HCT116 (cell line): ENCODE measurements at places on chromosomes 6 and 20.

GRCh38 chr6:42427871-42428270, 23.9 kb downstream of the TRERF1 start:
- H3K27ac ChIP-seq: no peak overlapping the region
- H3K36me3 ChIP-seq: no peaks in the 10 kb centered on the region
- H3K27me3 ChIP-seq: no peaks in the 10 kb centered on the region
- no peak for DNase-seq

- H3K36me3 ChIP-seq: no peaks in the 10 kb centered on the region
- no peak overlapping the region for H3K4me3 ChIP-seq
- no peak overlapping the region for H3K27ac ChIP-seq
- DNase-seq: no peak
- H3K27me3 ChIP-seq: no peaks in the 10 kb centered on the region
Measured at GRCh38 chr6:46628498-46628897, 24.1 kb downstream of the CYP39A1 start.

DNA sequence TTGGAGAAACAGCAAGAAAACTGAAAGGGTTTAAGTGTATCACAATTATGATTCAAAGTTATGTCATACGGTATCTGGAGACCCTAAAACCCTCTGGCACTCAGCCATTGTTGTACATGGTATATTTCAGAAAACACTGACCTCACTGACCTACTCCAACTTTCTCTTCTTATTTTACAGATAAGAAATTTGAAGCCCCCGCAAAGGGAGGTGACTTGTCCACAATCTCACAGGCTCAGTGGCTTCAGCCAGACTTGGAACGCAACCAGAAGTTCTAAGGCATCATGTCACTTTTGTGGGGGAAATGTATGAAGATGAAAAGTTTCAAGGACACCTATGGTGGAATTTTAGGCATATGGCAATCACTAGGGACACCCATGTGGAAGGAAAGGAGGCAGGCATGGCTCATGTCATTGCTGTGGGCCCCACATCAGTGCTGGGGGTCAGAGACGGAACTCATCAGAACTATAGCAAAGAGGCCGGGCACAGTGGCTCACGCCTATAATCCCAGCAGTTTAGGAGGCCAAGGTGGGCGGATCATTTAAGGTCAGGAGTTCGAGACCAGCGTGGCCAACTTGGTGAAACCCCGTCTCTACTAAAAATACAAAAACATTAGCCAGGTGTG, 5.2 kb upstream of the TRIB3 start:
- no peak for DNase-seq
- H3K4me3 ChIP-seq: no peak overlapping the region
- H3K27me3 ChIP-seq: no peaks in the 10 kb centered on the region
- peaks cover 65% of the 10 kb centered on the region for H3K4me1 ChIP-seq

DNA sequence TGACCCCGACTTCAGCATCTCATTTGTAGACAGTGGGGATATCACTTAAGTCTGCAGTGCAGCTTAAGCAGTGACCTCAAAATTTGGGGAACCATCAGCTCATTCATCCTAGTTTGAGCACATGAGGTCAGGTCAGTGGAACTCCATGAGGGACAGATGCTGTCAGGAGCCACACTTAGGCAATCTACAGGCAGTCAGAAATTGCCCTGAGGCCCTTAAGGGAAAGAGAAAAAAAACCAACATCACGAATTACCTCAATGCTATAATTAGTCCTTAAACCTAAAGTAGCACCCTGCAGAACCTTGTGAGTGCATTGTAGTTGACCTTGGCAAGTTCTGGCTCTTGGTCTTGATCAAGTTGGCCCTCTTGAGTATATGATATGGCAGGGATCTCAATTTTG, 21.1 kb downstream of the TMEM74B start:
- H3K4me3 ChIP-seq: no peak overlapping the region
- H3K27me3 ChIP-seq: no peaks in the 10 kb centered on the region
- no peak for DNase-seq
- H3K36me3 ChIP-seq: peaks cover 45% of the 10 kb centered on the region
- no peak overlapping the region for H3K27ac ChIP-seq

- no peak for DNase-seq
- H3K27me3 ChIP-seq: no peaks in the 10 kb centered on the region
- 0 out of 2 replicates have a peak, but pooled peaks cover 3% of the 10 kb centered on the region for H3K4me1 ChIP-seq
- no peaks in the 10 kb centered on the region for H3K36me3 ChIP-seq
- H3K4me3 ChIP-seq: no peak overlapping the region
Measured at GRCh38 chr6:111161650-111162049, 74.3 kb downstream of the SLC16A10 start.

DNA sequence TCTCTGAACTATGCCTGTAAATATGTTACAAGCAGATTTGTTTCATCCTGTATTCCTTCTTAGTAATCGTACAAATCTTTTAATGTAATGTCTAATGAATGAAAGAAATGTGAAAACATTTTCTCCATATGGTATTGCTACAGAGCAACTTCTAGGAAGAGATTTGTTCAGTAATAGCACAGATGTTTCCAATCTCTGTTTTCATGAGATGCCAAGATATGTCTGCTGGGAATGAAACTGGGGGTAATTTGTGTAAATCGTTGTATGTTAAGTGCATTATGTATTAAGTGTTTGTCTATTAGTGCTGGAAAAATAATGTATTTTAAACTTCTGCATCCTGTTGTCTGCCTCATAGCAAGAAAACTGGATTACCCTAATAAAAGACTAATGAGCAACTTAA, 722.2 kb upstream of the EYS start:
- H3K27me3 ChIP-seq: no peaks in the 10 kb centered on the region
- H3K36me3 ChIP-seq: no peaks in the 10 kb centered on the region
- no peak overlapping the region for H3K27ac ChIP-seq
- DNase-seq: no peak
- H3K4me1 ChIP-seq: no peaks in the 10 kb centered on the region
- no peak overlapping the region for H3K4me3 ChIP-seq

- DNase-seq: no peak
- no peak overlapping the region for H3K27ac ChIP-seq
- peaks cover 23% of the 10 kb centered on the region; the same call in 1 of the 2 replicates for H3K27me3 ChIP-seq
Measured at GRCh38 chr6:159168536-159169192, 536 bp upstream of the FNDC1 start.

GRCh38 chr6:5584078-5584482, 322.8 kb downstream of the FARS2 start:
- H3K4me3 ChIP-seq: no peak overlapping the region
- no peak overlapping the region for H3K27ac ChIP-seq
- no peaks in the 10 kb centered on the region for H3K27me3 ChIP-seq
- DNase-seq: no peak
- no peaks in the 10 kb centered on the region for H3K36me3 ChIP-seq
- H3K4me1 ChIP-seq: no peaks in the 10 kb centered on the region

DNA sequence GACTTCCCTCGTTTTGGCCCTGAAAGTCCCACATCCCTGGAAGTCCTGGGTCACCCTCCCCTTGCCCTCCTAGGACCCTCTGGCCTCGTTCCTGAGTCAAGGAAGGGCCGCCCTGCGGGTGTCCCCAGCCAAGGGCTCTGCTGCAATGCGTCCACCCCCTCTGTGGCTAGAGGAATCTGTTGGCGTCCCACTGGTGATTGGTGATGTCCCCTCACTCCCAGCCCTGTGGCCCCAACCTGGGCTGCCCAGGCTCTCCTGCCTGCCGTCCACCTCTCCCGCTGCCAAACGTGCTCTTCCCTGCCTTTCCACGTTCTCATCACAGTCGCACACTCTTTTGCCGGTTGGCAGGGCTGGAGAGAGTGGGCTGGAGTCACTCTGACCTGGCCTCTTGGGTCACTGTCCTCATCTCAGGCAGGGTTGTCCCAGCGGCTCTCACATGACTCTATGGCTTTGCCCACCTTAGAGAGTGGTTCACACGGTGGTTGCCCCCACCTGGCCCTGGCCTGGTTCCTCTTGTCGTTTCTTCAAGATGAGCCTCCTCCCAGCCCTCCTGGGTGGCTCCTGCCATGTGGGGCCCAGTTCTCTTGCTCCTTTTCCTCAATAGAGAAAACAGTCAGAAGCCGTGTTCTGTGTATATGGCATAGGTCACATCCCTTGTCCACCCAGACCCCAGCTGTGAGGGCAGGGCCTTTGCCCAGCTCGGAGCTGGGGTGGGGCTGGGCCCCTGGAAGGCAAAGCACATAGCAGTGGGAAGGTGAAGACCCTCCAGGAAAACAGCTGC, 100.9 kb downstream of the TMEM242 start:
- no peaks in the 10 kb centered on the region for H3K27me3 ChIP-seq
- no peak overlapping the region; the same call in 1 of the 2 replicates for H3K27ac ChIP-seq
- H3K4me3 ChIP-seq: no peak overlapping the region
- DNase-seq: no peak
- H3K4me1 ChIP-seq: peaks cover 15% of the 10 kb centered on the region
- H3K36me3 ChIP-seq: no peaks in the 10 kb centered on the region

DNA sequence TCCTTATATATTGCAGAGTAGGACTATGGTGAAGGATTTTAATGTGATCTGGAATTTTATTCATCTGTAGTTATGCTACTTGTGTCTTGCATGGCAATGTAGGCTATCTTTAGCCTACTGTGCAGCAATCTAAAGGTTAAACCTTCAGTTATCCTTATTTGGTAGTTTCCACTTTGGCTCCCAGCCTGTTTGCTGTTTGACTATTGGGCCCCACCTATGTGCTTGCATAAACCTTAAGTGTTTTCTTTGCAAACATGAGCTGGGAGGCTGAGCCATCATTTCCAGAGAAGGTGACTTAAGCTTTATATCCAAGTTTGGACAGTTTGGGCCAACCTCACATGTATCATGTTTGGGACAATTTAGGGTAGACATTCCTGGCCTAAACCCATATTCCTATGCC, 537.5 kb downstream of the BTBD3 start:
- no peaks in the 10 kb centered on the region for H3K4me1 ChIP-seq
- H3K36me3 ChIP-seq: no peaks in the 10 kb centered on the region
- H3K27ac ChIP-seq: no peak overlapping the region
- no peaks in the 10 kb centered on the region for H3K27me3 ChIP-seq
- no peak overlapping the region for H3K4me3 ChIP-seq

- no peak overlapping the region for H3K27ac ChIP-seq
- H3K36me3 ChIP-seq: no peaks in the 10 kb centered on the region
- H3K27me3 ChIP-seq: no peaks in the 10 kb centered on the region
Measured at GRCh38 chr6:38604700-38605099, 35.0 kb downstream of the BTBD9 start.

- DNase-seq: no peak
- H3K36me3 ChIP-seq: no peaks in the 10 kb centered on the region
- no peak overlapping the region for H3K4me3 ChIP-seq
Measured at GRCh38 chr6:77332915-77333623, 130.2 kb downstream of the HTR1B start.

- no peaks in the 10 kb centered on the region for H3K36me3 ChIP-seq
- no peak overlapping the region for H3K4me3 ChIP-seq
- no peaks in the 10 kb centered on the region for H3K27me3 ChIP-seq
- no peaks in the 10 kb centered on the region for H3K4me1 ChIP-seq
- no peak for DNase-seq
Measured at GRCh38 chr6:5403076-5403475, 141.8 kb downstream of the FARS2 start.

DNA sequence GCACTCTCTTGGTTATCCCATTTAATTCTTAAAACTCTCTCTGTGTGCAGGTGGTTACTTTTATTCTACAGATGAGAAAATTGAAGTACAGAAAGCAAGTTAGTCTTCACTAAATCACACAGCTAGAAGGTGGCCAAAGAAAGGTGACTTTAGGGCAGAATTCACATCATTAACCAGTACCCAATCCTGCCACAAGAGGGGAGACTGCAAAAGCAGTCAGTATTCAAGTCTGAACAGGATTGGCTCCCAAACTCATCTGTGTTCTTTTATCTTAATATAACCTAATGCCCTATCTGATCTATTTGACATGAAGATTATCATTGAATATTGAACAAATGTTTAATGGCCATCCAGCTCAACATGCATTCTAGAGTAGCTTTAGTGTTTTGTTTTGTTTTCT, 225.3 kb upstream of the FAM83B start:
- peaks cover 6% of the 10 kb centered on the region; the same call in 1 of the 2 replicates for H3K4me1 ChIP-seq
- no peaks in the 10 kb centered on the region for H3K27me3 ChIP-seq
- no peaks in the 10 kb centered on the region for H3K36me3 ChIP-seq
- H3K27ac ChIP-seq: no peak overlapping the region

DNA sequence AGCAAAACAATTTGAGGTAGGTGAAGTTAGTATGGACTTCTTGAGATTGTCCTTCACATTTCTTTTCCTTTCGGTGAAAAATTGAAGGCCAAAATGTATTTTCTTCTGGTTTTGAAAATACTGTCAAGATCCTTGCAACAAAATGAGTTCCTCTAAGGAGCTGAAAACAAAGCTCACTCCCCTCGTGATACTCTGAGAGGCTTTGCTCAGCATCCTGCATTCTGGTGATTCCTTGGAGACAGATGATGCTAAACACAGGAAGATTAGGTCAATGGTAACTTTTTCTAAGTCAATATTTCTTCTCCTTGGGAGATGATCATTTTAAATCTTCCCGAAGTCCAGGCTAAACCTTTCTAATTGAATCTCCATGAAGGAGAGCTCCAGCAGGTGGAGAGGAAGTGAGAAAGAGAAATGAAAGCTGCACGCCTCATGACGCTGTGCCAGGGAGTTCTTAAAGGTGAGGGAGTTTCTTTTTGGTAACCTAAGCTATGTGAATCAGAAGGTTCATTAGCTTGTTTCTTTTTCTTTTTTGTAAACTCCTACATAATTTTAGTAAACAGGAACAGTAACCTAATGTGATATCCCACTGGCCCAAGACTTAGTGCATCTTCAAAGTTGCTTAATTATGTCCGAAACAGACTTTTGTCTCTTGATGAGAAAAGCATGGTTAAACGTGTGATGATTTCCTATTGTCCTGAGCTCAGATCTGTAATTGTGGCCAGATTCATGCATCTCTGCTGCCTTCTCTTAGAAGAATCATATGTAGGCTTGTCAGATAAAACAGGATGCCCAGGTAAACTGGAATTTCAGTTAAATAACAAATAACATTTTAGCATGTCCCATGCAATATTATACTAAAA, 15.0 kb downstream of the ESR1 start:
- H3K36me3 ChIP-seq: no peaks in the 10 kb centered on the region
- H3K4me1 ChIP-seq: no peaks in the 10 kb centered on the region
- H3K27me3 ChIP-seq: peaks cover 29% of the 10 kb centered on the region
- DNase-seq: no peak
